ENCODE measurements at places on chromosomes 16 and 17.

GRCh38 chr17:76189247-76189646 lies 48.2 kb upstream of the FOXJ1 start:
- DNase-seq: no peak

DNA sequence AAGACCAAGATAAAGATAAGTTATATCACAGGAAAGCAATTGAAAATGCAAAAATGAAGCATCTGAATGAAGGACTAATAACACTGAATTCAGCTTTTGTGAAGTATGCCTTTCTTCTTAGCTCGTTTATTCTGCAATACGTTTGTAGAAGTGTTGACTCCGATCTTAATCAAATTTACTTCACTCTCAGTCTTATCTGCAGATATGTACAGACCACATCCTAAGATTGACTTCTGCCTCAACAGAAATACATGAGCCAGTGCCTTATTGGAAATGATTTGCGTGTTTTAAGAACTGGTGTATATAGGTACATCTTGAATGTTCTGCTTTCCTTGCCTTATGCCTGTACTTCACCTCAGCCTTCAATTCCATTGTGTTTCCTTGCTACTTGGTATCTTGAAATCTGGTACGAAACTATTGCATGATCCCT lies 1.3 kb downstream of the ATF7IP2 start:
- DNase-seq: no peak

DNA sequence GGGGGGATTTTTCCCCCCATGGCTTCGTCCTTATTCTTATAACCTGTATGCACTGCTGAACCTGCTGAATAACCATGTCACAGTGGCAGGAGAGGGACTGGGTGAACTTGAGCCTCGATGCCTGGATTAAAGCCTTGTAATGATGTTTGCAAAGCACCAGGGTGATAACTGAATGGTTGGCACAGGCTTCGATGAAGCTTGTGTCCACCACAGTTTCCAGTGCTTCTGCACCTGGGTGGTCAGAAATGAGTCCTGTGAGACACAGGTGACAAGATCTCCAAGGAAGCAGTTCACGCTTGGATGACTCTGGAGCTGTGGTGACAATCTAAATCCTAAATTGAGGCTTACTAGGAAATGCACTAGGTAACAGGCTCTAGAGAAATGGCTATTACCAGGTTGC lies 729.3 kb downstream of the MAF start:
- no peak for DNase-seq

DNA sequence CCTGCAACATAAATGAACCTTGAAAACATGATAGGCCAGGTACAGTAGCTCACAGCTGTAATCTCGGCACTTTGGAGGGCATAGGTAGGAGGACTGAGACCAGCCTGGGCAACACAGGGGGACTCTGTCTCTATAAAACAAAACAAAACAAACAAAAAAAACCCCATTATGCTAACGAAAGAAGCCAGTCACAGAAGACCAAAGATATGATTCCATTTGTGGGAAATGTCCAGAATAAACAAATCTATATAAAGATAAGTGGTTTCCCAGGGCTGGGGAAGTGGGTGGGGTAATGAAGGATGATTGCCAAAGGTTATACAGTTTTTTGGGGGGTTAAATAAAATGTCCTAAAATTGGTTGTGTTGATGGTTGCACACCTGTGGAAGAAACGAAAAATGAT lies 36.5 kb upstream of the SIAH1 start:
- no peak for DNase-seq

Data from CD4-positive, alpha-beta T cell treated with Interferon gamma for 1 hour (primary cell).